Aorta (tissue), 5 donors: ENCODE measurements at places on chromosomes 16 and 17. TPM values are rescaled to one million over a fixed set of nuclear protein-coding genes. Genes with fewer than 3 reads are reported as not detected.

Gene C17orf113
- total RNA-seq, result 0.96 TPM

DNA sequence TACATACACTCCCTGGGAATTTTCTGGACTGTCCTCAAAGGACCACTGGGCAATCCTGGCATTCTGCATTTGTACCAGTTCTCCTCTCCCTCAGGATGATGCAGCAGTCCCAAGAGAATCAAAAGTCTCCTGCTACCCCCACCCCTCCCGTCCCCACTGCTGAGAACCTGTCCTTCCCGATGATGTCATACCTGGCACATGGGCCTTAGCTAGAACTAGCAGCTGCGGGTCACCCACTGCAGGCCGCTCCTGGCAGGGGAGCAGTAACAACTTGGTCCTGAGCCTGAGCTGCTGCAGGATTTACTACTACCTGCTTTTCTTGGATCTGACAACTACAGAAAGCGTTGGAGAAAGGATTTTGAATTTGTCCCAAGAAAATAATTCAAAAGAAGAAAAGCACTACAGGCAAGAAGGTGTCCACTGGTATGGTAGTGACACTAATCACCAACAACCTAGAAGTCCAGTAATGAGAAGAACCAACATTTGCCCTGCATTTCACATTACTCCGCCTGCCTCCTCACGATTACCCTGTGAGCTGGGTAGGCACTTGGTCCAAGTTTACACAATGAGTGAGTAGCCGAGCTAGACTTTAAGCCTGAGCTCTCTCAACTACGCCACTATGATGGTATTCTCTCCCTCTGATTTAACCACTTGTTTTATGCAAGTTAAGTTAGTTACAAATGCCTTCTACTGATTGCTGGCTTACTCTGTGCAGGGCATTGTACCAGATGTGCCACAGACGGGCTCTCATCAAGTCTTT lies 55.3 kb upstream of the ETV4 start:
- peak; percentile 86 for DNase-seq

DNA sequence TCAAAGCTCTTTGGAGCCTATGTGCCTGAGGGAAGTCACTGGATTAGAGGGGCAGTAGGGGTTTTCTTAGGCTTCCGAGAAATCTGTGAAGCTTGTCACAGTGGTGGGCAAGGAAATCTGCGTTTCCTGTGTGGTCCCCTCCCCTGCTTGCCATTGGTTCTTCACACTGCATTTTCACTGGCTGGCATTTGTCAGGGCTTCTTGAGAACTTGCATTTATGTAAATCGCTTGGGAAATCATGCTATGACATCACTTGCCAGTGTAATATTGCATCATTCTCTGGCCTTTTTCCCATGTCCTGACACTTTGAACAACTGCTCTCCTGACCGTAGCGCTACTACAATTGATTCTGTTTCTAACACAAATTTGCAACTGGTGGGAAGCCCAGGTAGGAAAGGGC lies 1.8 kb downstream of the CACNG3 start:
- no peak for DNase-seq

DNA sequence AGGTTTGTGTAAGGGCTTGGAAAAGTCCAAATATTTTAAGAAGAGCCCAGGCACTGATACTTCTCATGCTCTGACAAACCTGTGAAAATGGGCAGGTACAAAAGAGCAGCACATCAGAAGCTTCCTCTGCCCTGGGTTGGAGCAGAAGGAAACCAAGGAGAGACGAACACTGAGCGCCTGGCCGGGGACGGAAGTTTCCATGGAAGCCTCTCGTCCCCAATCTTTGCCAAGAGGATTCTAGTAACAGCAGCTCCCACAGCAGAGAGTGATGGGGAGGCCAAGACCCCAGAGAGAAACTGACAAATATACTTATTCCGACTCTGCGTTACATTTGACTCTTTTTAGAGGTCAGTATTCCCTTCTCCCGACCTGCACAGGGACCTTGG lies 268.5 kb downstream of the C16orf95 start:
- DNase-seq, result no peak

Gene TP53TG3B
- total RNA-seq, result not detected

DNA sequence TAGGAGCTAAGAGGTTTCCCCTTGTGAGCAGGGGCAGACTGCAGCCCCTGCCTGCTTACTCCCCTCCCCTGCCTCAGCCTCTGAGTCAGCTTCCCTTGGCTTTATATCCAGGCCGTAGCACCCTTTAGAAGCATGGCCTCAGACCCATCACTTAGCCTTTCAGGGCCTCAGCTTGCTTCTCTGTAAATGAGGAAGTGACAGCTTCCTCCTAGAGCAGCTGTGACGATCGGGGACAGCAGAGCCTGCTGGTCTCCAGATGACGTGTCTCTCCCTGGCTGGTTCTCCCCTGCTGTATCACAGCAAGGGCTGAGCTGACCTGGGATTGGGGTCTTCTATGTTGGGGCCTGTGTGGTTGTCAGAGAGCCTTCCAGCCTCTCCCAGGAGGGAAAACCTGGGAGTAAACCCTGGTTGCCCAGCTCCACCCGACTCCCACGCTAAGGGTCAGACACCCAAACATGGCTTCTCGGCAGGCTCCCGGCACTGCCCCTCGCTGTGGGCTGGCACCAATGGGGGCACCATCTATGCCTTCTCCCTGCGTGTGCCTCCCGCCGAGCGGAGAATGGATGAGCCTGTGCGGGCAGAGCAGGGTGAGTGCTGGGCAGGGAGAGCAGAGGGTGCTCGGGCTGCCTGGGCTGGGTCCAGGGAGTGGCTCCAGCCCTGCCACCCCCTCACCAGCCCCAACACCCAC lies 16.3 kb upstream of the MYO15B start:
- peak; percentile 83 for DNase-seq

Gene RND2
- total RNA-seq, result 2.7 TPM

GRCh38 chr17:45138911-45139532 lies 3.5 kb downstream of the ACBD4 start:
- DNase-seq, result peak; percentile 35

GRCh38 chr17:42795061-42795460 lies 3.4 kb downstream of the COA3 start:
- no peak for DNase-seq

Gene MT1H
- 1.6 TPM for total RNA-seq

GRCh38 chr17:21280081-21280518 lies 4.4 kb upstream of the MAP2K3 start:
- peak; percentile 97 for DNase-seq

GRCh38 chr16:10988879-10989278 lies 44.5 kb downstream of the CLEC16A start:
- DNase-seq, result no peak

GRCh38 chr16:57618296-57619132 lies 9.9 kb upstream of the ADGRG1 start:
- peak; percentile 34 for DNase-seq

- peak; percentile 63 for DNase-seq
Observed at GRCh38 chr16:87580855-87581261, 21.4 kb upstream of the JPH3 start.

DNA sequence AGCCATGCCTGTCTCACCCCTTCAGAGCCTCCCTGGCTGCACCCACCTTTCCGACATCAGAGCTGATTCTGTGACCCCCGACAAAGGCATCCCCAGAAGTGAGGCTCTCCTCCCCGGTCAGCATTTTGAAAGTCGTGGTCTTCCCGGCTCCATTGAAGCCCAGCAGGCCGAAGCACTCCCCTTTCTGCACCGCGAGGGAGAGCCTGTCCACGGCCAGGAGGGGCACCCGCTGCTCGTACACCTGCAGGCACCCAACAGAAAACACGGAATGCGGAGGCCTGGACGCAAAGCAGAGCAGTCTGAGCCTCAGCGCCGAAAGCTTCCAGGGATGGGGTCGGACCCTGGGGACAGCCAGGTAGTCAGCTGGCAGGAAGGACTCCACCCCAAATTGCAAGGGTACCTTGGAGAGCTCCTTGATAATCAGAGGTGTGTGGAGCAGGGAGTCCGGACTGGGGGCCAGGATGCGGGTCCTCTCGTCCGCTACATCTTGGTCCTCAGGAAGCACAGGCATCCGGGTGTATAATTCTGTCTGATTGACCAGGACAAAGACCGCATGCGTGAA lies 13.1 kb upstream of the RNPS1 start:
- peak; percentile 35 for DNase-seq

Gene SYCE1L
- 5.4 TPM for total RNA-seq

Gene ABCC11
- total RNA-seq, result not detected

Gene LGALS9B
- total RNA-seq, result 0.21 TPM

DNA sequence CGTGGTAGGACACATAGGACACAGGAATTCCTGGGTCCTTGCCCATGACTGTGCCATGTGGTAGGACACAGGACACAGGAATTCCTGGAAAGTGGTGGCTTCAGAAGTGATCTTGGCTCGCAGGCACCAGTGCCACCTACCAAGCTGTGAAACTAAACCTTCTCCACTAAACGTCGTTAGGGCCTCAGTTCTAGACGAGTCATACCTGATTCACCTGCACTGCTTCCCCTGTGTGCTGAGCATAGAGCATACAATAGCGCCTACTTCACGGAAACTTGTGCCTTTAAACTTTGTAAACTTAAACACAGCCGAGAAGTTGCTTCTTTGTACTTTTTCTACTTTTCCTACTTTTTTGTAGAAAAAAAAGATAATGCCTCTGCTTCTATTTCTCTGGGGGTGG lies 4.8 kb downstream of the SOX8 start:
- DNase-seq, result no peak

DNA sequence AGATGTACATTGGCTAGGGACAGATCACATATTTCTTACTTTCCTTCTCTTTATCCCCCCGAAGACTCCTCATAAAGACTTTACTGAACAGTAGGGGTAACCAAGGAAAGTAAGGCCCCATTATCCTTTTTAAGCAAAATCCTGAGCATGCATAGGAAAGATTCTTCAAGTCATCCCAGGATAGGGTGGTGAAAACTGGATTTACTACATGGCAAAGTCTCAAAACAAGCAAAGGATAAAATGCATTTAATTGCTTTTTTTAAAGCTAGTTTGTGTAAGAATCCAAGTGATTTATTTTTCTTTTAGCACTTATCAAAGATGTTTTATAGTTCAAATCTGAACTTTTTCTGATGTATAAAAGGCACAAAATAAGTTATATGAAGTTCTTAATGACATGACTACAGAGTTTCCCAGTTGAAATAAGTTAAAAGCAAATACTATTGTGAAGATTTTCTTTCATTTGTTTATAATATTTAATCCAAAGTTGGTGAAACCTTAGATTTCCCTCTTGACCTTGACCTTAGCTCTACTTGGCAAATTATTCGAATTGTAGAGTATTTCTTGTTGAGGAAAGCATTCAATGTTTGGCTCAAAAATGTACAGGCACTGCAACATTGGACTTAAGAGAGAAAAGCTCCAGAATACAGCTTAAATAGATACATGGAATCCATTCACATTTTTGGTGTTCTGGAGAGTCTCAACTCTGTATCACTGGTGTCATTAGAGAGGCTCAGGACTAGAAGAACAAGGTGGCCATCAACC lies 104.3 kb downstream of the ABCA8 start:
- no peak for DNase-seq

GRCh38 chr17:50917418-50917743 lies 51.2 kb upstream of the TOB1 start:
- no peak for DNase-seq

- DNase-seq, result no peak
Observed at GRCh38 chr17:57626520-57627210, 118.4 kb downstream of the CCDC182 start.

DNA sequence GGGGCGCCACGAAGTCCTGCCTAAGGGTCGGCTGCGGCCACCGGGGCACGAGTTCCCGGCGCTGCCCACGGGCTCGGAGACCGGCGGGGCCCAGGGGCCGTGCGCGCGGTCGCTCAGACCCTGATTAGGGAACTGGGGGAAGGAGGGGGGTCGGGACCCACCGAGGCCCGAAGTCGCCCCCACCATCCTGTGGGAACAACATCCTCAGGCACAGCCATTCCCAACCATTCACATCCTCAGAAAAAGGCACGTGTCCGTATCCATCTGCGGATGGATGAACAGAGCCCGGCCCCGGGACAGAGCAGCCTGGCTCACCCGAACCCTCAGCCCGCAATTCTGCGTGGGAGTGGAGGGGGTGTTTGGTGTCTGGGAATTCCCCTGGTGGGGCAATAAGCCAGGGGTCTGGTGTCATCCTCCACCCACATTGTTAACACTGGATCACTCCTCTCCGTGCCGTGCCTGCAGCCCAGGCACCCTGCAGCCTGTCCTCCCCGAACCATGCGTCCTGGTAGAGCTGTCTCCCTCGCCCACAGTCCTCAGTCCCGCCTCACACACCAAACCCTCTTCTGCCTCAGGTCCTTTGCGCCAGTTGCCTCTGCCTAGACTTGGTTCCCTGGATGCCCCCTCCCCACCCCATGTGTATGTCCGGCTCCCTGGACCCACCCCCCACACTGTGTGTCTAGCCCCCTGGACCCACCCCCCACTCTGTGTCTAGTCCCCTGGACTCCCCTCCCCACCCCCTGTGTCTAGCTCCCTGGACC lies 789 bp upstream of the CCDC57 start:
- DNase-seq, result peak; percentile 68

Gene NPIPB9
- 2.8 TPM for total RNA-seq

Gene AOC2
- 2.6 TPM for total RNA-seq

Gene KRTAP4-4
- not detected for total RNA-seq

DNA sequence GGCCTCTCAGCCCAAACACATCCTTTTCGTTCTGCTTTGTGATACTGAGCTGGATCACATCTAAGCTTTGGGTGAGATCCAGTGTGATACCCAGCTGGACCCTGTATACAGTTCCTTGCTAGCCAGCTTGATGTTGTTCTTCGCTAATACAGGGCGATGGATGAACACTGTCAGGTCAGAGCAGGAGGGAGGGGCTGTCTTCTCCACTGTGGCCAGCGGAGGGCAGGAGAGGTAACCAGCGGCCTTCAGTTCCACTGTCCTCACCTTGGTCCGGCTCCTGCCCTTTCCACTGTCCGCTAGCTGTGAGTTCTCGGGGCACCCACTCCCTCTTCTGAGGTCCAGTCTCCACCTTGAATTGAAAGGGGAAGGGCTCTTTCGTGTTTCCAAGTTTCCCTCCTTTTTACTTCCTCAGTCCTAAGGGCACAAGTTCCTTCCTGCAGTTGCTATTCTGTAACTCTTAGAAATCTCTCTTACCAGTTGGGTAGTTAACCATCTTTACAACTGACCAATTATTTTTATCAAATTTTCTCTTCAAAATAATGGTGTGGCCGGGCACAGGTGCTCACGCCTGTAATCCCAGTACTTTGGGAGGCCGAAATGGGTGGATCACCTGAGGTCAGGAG lies 3.0 kb upstream of the ZNF213 start:
- no peak for DNase-seq

GRCh38 chr17:50626037-50626574 lies 8.6 kb upstream of the ABCC3 start:
- peak; percentile 85 for DNase-seq

DNA sequence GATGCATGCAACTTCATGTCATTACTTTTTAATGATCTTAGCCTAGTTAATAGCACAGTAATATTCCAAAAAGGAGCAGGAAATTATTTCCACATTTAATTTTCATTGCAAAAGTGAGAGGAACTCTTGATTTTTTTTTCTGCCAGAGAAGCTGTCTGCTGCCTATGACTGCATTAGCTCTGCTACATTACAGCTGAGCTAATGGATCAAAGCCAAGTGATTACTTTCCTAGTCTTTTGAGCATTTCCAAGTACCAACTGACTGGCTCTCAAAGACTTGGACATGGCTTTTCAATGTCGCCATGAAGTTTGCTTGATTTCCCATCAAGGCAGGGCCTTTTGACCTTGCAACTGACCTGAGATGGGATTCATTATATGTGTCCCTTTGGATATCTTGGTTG lies 356.6 kb upstream of the XYLT1 start:
- no peak for DNase-seq
